ENCODE measurements at places on chromosomes 16 and 17.

GRCh38 chr16:6827267-6827666 lies 505.4 kb upstream of the RBFOX1 start:
- no peak for DNase-seq

GRCh38 chr16:53968896-53969295 lies 264.9 kb downstream of the FTO start:
- no peak for DNase-seq

DNA sequence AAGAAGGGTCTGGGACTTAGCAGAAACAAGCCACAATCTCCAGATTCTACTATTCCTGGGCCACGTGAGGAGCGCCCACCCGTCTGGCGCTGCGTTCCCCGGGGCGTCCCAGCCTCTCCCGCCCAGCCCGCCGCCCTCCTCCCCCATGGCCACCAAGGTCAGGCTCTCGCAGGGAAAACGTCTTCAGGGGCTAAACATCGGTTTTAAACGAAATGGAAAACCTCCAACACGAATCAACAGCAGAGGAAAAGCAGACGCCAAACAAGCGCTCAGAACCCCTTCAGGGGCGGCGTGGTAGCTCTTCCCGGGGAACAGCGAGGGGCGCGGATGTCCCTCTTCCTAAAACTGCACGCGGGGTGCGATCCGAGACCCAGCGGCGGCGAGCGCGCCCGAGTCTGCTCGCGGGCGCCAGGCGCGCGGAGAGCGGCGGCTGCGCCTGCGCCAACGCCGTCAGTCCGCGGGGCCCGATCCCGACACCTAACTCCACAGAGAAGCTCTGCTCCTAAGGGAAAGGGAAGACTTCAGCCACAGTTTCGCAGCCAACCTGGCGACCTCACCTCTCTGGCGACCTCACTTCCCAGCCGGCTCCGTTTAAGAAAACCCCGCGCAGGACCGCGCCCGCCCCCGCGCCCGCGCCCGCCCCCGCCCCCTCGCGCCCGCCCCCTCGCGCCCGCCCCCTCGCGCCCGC lies 505 bp upstream of the COG1 start:
- no peak for DNase-seq

GRCh38 chr17:36868777-36869176 lies 68.5 kb upstream of the LHX1 start:
- DNase-seq: no peak

DNA sequence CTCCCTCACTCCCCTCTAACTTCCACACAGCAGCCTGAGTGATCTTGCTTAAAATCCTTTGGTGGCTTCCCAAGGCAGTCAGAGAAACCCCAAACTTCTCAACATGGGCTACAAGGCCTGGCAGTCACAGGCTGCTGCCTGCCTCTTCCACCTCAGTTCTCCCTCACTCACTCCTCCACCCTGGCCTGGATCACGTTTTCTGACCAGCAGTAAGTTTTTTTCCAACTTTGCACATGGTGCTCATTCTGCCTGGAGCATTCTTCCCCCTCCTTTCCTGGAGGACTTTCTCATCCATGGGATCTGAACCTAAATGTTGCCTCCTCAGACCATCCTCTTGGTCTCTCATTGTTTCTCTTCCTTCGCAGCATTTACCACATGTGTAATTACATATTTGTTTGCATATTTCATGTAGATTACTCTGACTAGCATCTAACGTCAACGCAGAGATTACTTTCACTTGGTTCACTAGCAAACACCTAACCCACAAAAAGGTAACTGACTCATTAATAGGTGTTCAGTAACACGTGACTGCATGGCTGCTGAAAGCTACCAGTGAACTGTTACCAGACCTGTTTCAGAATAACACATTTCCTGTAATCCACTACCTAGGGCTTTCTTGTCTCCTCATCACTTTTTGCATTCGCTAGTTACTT lies 17.1 kb downstream of the GNA13 start:
- DNase-seq: no peak

DNA sequence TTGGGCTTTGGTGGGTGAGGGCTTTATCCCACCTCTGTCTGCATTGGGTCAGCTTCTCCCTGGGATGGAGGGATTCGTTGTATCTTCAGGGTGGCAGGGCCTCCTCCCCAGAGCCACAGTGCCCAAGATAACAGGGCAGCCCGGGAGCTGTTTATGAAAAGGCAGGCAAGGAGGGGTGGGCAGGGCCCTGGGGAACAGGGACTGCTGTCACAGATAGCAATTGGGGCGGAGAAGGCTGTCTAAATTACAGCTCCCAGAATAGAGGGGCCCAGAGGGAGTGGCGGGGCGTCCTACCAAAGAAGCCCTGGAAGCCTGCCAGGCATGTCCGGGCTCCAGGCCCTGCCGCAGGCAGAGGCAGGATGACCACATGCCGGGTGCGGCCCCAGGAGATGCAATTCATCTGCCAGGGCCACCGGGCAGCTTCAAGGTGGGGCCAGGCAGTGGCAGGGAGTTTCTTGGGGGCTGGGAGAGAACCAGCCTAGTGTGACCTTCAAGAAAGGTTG lies 18.8 kb upstream of the PHOSPHO1 start:
- DNase-seq: no peak

- DNase-seq: peak; percentile 87
These were observed 902.5 kb downstream of the KCNJ2 start for GRCh38 chr17:71071837-71072236.

- no peak for DNase-seq
These were observed 265.6 kb upstream of the GOT2 start for GRCh38 chr16:58999762-59000161.

GRCh38 chr17:42677012-42677857 lies 441 bp upstream of the PLEKHH3 start:
- peak; percentile 98 for DNase-seq

GRCh38 chr16:17308186-17308585 lies 162.6 kb downstream of the XYLT1 start:
- no peak for DNase-seq

- DNase-seq: no peak
These were observed 2.5 kb downstream of the SLC22A31 start for GRCh38 chr16:89197633-89198416.

All from retinal pigment epithelial cell (primary cell).